ENCODE measurements at places on chromosomes 12 and 14.
A peak's percentile ranks its signal among the peaks of the same experiment; 100 is the strongest.

GRCh38 chr14:100529561-100530031, 57.6 kb downstream of the BEGAIN start:
- DNase-seq = no peak

- no peak for DNase-seq
These were observed 190.1 kb downstream of the FOXN3 start for GRCh38 chr14:89226801-89227495.

DNA sequence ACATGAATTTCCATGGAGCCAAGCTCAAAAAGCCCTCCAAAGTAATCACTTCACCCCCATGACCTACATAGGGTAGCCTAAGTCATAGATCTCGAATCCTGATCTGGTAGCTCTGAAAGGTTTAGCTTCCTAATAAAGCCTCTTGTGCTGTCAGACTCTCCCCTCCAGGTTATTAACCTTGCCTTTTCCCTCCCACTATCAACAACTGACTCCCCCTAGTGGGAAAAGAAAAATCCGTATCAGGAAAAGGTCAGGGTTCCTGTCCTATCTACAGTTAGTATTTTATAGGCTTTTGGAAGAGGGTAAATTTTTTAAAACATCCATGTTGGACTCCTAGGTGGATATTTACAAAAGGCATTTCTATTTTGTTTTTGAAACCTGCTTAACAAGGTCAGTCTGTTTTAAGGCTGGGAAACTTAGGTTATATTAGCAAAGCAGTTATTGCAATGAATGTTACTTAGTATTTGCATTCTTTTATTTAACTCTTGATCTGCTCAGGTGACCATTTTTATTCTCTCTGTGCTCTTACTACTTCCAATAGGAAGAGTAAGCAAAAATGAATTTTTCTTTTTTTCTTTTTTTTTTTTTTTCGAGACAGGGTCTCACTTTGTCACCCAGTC, 8.0 kb downstream of the YY1 start:
- DNase-seq = peak; percentile 52

DNA sequence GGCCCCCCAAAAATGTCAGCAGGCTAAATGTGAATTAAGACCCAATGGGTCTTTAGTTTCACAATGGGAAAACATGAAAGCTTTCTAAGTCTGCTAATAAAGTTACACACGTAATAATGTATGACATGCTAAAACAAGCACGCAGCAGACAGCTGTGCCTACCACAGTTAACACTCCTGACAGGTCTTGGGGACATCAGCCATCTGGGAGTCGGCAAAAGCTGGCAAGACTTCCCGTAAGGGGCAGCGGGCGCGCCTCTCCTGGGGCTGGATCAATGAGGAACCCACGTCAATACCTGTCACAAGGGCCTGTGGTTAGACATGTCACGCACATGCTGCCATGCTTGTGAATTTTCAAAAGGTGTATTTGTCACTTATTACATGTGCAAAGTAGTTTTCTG, 45.0 kb downstream of the ACTN1 start:
- DNase-seq = no peak

DNA sequence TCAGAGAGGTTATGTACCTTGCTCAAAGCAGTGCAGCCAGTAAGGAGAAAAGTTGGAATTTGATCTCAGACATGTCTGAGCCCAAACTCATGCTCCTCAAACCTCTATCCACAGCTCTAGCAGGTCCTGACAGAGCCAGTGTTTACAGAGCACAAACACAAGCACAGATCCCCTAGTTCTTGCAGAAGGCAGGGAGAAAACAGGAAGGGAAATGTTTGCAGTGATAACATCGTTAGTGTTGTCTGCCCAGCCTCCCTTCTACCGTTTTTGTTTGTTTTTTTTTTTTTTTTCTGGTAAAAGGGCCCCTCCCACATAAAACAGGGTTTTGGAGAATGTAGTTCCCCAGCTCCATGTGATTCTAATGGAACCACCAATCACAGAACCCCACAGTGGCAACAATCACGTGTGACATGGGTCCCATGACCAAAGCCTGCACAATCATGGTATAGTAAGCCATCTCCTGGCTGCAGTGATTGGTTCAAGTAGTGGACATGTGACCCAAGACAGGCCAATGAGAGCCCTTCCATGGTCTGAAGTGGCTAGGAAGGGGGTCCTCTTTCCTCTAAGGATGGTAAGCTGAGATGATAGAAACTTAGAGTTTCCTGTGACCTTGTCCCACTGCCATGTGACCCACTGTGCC, 513.4 kb downstream of the MED13L start:
- no peak for DNase-seq

DNA sequence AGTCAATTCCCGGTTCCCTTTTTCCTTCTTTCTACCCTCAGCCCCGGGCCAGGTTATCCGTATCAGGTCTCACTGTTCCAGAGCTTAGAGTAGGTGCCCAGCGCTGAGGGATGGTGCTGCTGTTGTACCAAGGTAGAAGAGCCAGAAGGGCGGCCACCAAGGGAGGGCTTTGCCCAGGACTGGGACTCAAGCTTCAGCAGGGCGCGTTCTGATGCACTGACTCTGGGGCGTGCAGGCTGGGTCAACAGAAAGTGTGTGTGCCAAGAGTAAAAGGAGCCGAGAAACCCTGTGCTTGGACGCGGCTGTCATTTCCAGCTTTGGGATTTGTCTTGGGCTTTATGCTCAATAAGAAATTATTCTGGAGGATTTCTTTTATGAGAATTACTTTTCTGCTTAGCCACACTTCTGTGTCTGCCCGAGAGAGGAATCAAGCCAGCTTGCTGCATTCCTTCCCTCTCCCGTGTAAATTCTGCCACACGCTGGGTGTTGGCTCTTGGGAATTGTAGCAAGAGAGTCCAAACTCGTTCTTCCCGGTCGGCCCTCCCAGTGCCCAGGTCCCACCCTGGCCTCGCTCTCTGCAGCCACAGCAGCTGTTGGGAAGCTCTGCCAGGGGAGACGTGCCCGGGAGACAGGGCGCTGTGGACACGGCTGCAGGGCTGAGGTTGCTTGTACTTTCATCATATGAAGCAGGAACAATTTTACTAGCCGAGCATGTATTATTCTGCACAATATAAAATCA, 98.0 kb downstream of the FBXL14 start:
- no peak for DNase-seq

GRCh38 chr12:114274131-114274530, 131.8 kb downstream of the TBX5 start:
- DNase-seq = no peak

DNA sequence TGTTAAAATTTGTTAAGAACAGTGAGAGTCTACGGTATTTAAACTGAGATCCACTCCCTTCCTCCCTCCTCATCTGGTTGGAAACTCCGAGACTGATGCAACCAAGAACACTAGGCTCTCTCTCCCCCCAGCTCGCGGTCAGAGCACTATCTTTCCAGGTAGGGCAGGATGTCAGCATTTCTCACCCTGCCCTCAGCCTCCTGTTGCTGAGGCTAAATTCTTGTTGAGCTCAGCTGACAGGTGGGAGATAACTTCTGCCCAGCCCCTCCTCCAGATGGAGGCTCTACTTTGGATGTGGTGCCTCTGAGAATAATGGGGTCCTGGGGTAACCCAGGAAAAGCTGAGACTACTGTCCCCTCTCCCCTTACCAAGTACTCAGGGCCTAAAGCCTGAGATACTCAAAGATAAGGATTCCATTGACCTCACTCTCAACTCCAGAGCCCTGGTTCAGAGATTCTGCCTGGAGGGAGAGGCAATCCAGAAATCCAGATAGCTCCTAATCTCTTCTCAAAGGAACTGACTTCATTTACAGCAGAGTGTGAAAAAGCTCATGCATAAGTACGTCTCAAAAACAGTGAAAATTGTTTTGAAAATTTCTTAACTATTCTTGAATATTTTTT, 110.1 kb downstream of the EML5 start:
- DNase-seq = no peak

DNA sequence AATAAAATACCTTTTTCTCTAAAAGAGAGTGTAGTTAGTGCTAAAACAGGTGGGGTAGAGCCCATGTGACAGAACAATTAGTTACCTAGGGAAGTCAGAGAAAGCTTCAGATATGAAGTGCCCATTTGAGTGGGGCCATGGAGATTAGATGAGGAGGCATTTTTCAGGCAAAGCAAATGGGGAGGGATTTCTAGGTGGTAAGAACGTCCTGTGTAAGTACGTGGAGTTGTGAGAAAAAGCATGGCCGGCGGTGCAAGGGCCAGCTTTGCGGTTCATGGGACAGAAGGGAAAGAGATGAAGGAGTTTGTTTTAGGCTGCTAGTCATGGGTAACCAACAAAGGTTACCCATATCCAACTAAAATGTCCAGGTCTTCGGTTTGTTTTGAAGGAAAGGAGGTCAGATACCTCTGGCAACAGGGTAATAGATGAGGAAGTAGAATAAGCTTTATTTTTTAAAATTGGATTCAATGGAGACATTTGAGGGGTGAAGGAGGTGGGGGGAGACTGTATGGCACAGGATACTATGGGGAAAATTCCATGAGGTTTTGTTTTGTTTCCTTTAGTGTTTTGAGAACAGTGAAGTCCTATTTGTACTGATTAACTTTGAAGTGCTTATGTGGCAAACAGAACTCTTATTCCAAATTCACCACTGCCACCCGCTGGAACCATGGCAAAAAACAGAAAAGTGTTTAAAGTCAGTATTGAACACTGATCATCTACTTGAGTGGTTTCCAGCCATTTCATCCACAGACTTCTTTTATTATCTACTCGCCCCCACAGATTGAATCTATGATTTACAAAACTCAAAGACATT, 10.0 kb upstream of the SNRPF start:
- peak; percentile 16 for DNase-seq

DNA sequence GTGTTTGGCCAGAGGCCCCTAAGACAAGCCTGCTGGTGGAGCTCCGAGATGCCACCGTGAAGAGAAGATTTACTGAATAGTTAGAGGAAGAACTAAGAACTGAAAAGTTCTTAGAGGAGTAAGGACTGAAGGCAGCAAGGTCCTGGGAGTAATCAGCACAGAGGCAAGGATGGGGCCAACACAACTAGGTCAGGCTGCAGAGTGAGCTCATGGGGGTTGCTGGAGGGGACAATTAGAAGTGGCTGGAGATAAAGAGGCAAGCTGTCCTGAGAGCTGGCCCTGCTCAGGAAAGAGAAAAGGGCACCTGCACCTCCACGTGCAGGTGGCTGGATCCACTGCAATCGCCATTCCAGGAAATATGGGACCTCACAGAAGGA, 52.7 kb downstream of the NFKBIA start:
- no peak for DNase-seq

DNA sequence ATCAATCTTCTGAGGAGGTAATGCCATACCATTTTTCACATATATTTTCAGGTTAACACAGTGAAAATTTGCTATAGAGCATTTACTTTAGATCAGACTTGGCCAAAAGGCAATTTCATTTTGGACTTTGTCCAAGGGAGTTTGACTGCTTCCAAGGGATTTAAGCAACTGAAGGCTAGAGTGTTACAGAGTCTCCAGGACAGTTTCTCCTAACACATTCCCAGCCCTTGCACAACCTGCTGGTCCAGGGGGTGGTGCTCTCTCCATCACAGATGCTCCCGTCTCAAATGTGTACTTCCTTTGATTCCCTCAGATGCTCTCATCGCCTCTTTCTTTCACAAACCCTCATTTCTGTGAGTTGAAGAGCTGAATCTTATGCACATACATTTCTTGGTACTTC, 143.1 kb downstream of the TPH2 start:
- DNase-seq = no peak

DNA sequence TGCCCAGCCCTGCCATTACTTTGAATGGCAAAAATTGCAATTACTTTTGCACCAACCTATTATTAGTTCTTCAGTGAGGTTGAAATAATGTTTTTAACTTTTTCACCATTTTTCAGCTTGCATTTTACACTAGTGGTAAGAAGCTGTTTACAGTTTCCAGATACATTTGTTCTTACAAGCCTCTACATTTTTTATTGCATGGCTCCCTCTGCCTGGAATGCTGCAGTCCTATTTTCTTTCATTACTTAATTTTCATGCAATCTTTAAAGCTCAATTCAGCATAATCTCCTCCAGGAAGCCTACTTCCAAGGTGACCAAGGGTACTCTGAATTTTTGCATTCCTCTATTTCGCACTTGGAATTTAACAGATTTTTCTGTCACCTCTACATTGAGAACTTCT, 33.4 kb downstream of the CCER1 start:
- DNase-seq = no peak

GRCh38 chr12:94762943-94763342, 112.6 kb upstream of the TMCC3 start:
- no peak for DNase-seq

DNA sequence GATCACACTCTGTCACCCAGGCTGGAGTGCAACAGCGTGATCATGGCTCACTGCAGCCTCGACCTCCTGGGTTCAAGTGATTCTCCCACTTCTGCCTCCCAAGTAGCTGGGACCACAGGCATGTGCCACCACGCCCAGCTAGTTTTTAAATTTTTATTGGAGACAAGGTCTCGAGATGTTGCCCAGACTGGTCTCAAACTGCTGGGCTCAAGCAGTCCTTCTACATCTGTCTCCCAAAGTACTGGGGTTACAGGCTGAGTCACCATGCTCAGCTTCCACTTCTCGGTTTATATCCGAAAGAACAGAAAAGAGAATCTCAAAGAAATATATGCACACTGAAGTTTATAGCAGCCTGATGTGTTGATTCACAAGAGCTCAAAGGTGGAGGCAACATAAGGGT, 107.5 kb downstream of the SCARB1 start:
- no peak for DNase-seq

DNA sequence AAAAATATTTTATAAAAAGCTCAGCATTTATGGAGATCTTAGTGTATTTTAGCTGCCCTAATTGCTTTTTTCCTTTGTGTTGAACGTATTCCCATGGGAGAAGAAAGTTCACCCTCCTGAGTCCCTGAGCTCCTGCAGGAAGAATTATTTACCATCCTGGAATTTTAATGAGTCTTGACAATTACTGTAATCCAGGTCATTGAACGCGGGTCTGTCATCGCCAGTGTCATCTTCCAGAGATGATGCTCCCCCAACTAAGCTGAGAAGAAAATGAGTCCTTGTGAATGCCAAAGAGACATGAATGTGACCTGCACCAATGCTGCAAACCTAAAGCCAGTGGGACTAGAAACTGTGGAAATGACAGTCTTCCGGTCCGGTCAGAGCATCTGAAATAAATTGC, 129.5 kb downstream of the FBXL14 start:
- DNase-seq = no peak

DNA sequence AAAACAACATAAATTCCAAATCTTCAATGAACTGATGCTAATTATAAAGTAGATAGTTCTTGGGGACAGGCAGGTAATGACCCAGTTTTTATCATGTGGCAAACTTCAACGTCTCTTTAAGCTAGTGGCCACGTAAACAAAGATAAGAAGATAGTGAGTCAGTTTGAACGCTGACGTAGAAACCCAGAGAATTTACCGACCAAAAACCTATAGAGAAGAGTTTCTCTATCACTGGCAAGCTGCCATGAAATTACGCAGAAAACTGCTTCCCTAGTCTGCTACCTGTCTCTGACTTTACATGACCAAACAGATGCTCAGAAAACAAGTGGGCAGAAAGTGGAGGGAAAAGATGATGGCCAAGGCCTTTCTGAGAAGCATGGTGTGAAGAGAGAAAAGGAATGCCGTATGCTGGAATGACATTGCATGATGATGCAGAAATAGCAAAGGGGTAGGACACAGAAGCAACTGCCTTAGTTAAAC, 136.3 kb downstream of the ITPR2 start:
- no peak for DNase-seq
